ENCODE measurements at places on chromosomes 5 and 9.

DNA sequence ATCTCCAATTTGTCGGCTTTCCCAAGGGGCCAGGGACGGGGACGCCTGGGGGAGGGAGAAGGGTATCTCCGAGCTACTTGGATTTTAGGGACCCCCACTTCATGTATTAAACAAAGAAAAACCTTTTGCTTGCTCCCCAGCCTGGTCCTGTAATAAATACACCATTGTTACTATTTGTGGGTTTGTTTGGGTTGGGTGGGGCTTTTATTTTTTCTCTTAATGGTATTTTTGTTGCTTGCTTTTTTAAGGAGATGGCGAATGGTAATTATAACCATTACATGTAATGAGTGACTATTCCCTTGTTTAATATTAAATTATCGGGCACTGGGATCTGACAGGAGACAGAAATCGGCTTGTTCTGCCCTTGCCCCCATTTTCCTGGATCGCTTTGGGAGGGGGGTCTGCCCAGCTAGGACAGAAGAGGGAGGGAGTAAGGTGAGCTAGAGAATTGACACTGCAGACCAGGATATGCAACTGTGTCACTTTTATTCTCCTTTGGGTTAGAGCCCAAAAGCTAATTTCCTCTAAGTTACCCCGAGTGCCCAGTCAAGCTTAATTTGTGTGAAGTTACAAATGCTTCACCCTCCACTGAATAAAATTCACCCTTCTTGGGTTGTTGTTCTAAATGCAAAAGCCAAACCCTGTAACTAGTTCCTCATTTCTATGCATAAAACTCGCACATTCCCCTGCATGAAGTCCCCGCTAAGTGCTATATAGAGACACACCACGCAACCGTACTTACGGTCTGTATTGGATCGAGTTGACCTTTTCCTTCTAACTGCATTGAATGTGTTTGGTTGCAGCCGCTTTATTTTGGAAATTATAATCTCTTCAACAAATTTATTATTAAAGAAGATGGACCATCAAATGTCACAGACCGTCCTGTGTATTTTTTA, 1.6 kb upstream of the ZNF608 start:
- DNase-seq, result peak; percentile 38

DNA sequence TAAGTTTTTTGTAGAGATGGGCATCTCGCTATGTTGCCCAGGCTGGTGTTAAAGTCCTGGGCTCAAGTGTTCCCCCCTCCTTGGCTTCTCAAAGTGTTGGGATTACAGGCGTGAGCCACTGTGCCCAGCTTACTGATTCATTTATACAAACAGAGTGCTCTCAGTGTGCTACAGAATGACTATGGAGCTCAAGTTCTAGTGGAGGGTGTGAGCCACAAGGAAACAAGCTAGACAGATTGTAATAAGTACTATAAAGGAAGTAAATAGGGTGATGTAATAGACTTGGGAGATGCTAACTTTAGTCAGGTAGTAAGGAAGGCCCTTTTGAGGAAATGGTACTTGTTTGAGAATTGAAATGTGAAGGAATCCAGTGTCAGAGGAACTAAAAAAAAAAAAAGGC, 1.7 kb upstream of the TMEM267 start:
- DNase-seq, result no peak

DNA sequence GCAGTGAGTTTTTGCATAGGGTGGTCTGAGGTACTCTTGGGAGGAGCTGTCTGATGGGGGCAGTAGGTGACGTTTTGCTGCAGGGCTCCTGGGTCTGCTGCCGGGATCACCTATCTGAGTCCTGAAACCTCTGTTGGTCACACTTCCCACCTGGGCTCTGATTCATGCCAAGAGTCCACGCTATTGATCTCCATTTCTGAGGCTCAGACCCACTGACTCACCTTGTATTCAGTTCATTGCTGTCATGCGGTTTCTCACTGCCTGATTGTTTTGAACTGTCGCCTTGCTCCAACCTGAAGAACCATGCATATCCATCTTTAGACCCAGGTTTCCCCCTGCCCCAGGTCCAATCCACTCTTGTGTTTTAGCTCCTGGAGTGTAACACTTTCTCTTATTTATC, 101.3 kb downstream of the NPR3 start:
- DNase-seq, result no peak

- peak; percentile 90 for DNase-seq
Observed at GRCh38 chr5:98755406-98755805, 18.1 kb upstream of the RGMB start.

GRCh38 chr9:83474631-83475030, 63.6 kb downstream of the FRMD3 start:
- no peak for DNase-seq

GRCh38 chr9:122164286-122164685, 4.6 kb downstream of the MORN5 start:
- no peak for DNase-seq

- no peak for DNase-seq
Observed at GRCh38 chr9:35932735-35933134, 23.4 kb downstream of the SPAAR start.

DNA sequence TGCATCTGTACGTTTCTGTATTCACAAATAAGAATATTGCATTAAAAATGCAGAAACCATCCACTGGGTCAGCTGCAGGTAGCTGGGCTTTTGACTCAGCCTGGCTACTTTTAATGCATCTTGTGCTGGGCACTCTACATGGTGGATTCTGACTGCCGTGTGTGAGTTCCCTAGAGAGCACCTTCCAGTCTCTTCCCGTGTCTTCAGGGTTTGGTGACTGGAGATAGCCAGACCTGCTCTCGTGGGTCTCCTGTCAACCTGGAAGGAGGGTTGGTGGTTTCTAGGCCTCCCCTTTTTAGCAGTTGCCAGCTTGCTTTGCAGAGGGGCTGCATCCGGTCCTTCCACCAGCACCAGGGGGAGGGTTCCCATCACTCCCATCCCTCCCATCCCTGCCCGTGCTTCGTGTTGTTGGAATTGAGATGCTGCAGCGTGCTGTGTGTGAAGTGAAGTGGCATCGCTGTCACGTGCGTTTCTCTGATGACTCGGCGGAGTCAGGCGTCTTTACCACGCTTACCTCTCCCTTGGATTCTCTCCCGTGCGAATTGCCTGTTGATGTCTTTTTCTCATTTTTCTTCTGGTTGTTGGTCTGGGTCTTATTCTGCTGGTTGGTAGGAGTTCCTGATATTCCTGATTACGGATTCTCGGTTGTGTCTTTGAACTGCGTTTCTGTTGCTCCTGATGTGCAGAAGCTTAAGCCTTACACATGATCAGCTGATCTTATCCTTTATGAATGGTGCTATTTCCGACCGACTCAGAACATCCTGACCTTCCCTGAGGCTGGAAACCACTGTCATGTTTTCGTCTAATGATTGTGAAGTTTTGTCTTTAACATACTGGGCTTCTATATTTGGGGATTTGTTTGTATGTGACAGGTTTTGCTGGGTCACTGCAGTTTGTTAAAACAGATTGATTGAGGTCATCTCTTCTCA, 16.9 kb downstream of the FBXW5 start:
- DNase-seq, result peak; percentile 45

- DNase-seq, result no peak
Observed at GRCh38 chr9:5488221-5489008, 21.9 kb upstream of the PDCD1LG2 start.

DNA sequence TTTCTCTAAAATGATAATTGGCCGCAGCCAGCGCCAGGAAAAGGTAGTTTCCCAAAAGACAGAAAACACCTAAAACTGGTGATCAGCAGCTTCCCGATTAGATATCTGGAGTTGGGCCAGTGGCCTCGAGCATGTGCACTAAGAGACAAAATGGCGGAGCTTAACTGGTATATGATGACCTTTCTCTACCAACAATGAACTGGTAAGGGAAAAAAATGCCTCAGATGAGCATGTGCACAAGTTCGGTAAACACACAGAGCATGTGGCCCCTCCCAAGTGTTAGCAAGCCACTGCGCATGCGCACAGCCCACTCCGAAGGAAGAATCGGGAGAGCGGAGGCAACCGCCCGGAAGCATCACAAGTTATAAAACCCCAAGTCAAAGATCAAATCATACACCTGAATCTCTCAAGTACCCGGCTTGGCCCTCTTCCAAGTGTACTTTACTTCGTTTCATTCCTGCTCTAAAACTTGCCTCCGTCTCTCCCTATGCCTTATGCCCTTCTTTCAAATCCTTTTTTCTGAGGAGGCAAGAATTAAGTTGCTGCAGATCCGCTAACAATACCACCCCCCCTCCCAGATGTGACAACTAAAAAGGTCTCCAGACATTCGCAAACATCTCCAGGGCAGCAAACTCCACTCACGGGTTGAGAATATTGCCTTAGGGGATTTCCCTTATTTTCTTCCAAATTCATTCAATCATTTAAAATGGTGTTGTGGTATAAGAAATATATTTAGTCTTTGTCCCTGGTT, 15.0 kb upstream of the PTBP3 start:
- DNase-seq, result peak; percentile 82

- peak; percentile 71 for DNase-seq
Observed at GRCh38 chr5:91219803-91220371, 163.2 kb downstream of the ARRDC3 start.

- DNase-seq, result no peak
Observed at GRCh38 chr9:34999576-34999975, 10.0 kb downstream of the DNAJB5 start.

DNA sequence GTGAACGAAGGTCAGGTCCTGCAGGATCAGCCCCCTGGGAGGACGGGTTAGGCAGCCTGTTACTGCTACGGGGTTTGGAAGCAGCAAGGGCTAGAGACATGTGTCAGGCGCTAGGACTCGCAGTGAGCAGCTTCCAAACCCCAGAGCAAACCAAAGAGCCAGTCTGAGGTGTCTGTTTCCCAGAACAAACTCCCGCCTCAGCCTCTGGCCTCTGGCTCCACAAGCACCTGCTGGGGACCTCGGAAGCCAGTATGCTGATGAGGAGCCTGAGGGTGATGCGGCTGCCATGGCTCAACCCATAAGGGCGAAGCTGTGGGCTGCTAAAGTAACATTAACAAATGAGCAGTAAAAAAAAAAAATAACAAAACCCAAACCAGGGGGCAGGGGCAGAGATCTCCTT, 35.0 kb downstream of the PRRT1B start:
- no peak for DNase-seq

- no peak for DNase-seq
Observed at GRCh38 chr5:41883243-41883642, 13.0 kb upstream of the OXCT1 start.

- no peak for DNase-seq
Observed at GRCh38 chr9:84975926-84976325, 306.4 kb downstream of the NTRK2 start.

- no peak for DNase-seq
Observed at GRCh38 chr9:14293801-14294200, 20.1 kb downstream of the NFIB start.

- DNase-seq, result no peak
Observed at GRCh38 chr9:83622433-83622938, 457 bp upstream of the IDNK start.

DNA sequence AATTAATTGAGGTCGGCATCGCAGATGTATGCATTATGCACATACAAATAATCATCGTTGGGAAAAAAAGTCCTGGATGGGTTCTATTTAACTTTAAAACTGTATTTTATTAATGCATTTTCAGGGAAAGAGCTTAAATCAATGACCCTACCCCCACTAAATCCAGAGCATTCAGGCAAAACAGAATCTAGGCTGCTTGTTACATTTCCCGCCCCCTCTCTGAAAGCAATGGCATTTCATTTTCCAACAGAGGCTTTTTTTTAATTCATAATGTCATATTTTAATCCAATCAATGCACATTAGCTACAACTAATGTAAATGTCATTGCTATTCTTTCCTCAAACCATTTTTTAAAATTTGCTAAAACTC, 117.4 kb upstream of the GRIA1 start:
- DNase-seq, result no peak

DNA sequence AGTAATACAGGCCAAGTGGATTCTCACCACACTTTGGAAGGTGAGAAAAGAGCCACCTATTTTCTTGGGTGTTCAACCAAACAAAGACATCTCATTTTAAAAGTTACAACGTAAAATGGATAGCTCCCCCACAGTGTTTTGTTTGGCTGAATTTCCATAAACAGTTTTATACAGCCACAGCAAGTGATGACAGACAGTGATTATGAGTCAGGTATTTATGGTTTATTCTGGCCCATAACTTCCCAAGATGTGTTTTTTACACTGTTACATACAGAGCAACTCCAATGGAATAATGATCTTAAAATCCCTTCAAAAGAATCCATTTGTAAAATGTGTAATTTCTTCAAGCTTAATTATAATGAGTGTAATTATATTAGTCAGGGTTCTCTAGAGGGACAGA, 421.3 kb downstream of the TLE1 start:
- DNase-seq, result peak; percentile 63

GRCh38 chr5:150189326-150189725, 536 bp upstream of the SLC6A7 start:
- no peak for DNase-seq

DNA sequence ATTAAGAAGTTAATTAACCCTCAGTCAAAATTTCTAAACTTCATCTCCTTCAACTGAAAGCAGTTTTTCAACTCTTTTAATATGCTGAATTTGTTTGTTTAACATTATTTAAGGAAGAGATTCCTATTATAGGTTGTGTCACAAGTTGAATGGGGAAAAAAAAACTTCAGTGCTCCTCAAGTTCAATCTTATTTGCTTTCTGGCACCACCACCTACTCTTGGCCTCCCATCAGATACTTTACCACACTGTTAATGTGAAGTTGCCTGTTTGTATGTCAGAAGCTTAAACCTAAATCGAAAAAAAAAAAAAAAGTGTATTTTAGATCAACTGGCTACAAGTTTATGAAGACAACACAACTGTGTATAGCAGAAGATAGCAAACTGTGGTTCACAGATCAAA, 4.1 kb upstream of the DOCK2 start:
- DNase-seq, result no peak
